HTR-8/SVneo (cell line): ENCODE measurements at places on chromosomes 6 and 20.
A peak's percentile ranks its signal among the peaks of the same experiment; 100 is the strongest.

DNA sequence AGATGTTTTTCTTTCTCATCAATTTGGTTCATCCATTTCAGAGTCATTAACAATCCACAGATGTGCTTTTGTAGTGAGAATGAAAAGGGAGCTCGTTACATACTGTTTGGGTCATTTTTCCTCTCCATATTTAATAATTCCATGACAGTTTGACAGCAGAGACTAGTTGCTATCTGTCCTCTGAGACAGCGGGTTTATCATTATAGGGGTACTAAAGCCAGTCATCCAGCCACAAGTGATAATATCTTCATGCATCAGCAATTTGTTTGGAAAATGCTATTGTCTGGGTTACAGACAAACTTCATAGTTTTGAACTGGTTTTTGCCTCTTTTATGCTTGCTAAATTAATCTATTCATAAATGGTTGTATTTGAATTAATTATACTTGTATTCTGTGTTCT lies 350.6 kb upstream of the FLRT3 start:
- DNase-seq: no peak

- no peak for DNase-seq
Observed at GRCh38 chr6:166237617-166238016, 70.0 kb upstream of the TBXT start.

DNA sequence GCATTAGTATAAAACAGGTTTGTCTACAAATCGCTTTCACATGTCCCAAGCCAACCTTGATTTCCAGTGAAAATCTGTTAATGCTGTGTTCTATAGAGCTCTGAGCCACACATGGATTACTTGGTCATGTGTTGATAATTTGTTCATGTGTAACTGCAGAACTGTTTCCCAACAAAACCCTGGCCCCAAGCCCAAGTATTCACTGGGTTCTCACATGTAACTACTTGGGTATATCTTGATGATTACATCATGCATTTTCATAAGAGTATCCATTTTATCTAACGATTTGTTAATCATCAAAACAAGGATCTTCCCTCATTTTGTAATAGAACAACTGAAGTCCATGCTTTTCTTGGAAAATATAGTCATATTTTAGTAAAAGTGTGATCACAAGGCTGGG lies 657.6 kb downstream of the PRKN start:
- no peak for DNase-seq

GRCh38 chr6:106360410-106360988 lies at the start of gene CRYBG1:
Gene CRYBG1 (plus strand): TSS chr6:106360717. CDS start chr6:106360909, 192 bp downstream.
- peak; percentile 77 for DNase-seq

GRCh38 chr20:47293631-47294030 lies 62.9 kb downstream of the ZMYND8 start:
- no peak for DNase-seq

DNA sequence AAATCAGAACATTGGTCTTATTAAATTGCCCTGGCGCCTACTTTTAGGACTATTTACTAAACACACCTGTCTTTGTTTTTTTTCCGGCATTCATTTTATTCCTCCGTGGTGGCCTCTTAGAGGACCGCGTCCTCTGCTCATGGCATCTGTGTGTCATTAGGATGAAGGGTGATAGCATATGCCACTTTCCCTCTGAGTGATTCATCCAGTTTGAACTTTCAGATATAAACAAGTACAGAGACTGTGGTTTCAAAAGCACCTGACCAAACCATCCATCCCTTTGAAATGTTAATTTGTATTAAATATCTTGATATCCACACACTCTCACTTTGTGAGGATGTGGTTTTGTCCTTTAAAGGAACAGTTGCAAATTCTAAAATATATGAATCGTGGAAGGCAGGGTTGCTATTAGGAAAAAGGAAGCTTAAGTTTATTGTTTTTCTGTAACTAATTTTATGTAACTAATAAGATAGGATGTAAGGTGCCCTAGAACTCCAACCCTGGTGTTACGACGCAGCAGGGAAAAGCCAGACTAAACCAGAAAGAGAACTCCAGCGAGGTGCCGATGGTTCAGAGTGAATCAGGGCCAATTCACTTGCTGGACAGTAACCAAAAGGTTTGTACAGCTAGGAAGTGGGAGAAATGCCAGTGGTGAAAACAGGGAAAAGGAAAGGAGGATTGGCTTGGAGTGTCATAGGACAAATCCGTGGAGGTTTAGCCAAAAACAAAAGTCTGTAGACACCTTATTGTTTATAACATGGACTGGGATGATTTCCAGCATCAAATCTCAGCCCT lies 98.7 kb downstream of the SHLD1 start:
- DNase-seq: no peak

- DNase-seq: no peak
Observed at GRCh38 chr6:160301339-160301738, 42.7 kb upstream of the SLC22A2 start.

GRCh38 chr20:57698116-57698866 lies 11.5 kb downstream of the PMEPA1 start:
- peak; percentile 100 for DNase-seq

DNA sequence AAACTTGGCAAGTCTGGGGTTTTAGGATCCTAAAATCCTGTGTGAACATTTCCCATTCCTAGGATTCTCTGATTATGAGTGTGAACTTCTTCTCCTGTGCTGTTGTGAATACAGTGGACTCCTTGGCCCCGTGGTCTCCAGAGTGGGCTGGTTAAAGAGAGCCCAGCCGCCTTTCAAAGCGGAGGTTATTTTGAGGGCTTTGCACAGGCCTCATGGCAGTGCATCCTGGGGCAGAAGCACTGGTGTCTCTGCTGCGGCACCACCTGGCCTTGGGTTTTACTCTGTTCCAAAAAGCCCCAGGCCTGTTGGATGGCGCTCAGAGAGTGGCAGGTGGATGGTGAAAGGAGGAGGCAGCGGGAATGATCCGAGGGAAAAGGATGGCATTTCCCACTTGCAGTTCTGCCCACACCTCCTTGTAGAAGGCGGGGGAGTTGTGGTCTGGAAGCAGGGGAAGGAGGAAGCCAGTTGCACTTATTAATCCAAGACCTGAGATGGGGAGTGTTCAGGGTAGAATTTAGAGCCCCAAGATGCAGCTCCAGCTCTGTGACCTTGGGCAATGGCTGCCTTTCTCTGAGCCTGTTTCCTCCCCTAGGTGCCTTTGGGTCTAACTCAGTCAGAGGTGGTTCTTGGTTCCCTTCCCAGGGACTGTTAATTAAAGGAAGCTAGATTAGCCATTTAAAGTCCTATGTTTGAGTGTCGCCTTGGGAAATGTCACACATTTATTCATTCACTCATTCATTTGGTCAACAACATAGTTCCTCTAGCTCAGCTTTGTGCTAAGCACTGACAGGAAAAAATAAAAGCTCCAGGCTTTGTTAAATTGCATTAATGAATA lies 22.4 kb downstream of the MMP24 start:
- DNase-seq: no peak

- DNase-seq: peak; percentile 95
Observed at GRCh38 chr6:35297601-35298481, at the start of gene DEF6. Gene DEF6 (plus strand): TSS chr6:35297818. CDS start chr6:35297857, 39 bp downstream.

- no peak for DNase-seq
Observed at GRCh38 chr6:118895859-118896258, 1.9 kb downstream of the ASF1A start.

DNA sequence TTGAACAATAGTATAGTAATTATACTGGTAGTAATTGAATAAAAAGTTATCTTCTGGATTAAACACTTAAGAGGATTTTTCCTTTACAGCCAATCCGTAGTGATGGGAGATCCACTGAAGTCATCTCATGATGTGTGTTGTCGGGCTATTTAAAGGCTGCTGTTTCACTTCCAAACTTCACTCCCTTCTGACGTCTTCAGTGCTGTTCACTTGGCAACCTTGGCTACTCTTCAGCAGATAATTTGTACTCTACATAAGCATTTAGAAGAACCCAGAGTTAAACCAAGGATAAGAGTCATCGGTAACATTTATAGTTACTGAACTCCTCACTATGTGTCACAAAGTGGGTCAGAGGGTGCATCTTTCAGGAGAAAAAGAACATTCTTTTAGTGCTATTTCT lies 179.1 kb upstream of the EYA4 start:
- DNase-seq: no peak

DNA sequence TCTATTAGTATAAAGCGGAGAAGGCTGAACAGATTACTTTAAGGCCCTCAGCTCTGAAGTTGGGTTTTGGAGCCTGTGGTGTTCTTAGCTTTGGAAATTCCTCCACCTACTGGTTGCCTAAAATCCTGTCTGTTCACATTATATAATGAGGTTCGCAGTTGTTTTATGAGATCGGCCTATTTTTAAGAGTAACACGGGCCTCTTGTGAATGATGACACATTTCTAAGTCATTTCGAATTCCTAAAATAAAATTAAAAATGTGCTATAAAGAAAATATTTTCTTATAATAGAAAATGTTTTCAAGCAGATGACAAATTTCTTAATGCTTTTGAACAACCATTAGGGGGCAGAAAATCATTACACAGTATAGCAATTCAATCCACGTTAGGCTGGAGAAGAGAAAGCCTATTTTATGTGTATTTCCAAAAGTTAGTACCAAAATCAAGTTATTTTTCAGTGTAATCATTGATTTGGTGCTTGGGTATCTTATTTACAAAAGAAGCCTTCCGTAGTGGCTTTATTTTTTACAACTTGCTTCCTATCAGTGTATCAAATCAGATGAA lies 15.8 kb upstream of the FAM8A1 start:
- peak; percentile 77 for DNase-seq

- no peak for DNase-seq
Observed at GRCh38 chr6:165186041-165186440, 123.4 kb downstream of the C6orf118 start.

DNA sequence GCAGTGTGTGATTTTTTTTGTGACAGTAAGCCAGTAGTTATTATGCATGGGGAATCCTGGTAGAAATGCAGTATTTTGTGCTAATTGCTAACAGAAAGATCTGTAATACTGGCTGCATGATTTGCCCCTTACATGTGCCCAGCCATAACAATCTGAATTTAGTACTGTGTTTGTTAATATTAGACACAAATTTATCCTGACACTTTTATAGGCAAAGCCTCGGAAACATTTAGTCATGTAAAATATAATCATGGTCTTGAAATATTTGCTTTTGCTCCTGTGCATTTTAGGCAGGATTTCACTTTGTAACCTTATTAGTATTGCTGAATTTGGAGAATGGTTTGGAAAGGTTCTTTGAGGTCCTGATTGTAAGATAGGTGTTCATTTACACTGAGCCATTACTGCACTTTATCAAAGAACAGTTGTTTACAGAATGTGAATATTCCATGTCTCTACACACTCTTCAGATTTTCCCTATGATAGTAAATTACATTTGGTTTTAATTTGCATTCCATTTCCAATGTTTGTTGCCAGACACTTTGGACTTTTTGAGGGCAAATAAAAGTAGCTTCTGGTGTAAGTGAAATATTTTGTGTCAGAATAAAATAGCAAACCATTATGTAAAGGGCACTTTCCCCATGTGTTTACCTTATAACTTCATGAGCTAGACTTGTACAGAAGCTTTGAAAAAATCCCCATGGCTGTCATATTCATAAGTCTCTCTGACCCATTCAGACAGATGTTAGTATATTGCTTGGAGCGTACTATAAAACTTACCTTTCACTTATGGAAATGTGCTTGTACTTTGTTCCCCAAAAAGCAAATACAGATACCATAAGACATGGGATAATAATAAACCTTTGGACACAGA lies 349.9 kb downstream of the ARHGAP18 start:
- DNase-seq: no peak

GRCh38 chr6:46029602-46030001 lies 13.9 kb upstream of the CLIC5 start:
- no peak for DNase-seq

DNA sequence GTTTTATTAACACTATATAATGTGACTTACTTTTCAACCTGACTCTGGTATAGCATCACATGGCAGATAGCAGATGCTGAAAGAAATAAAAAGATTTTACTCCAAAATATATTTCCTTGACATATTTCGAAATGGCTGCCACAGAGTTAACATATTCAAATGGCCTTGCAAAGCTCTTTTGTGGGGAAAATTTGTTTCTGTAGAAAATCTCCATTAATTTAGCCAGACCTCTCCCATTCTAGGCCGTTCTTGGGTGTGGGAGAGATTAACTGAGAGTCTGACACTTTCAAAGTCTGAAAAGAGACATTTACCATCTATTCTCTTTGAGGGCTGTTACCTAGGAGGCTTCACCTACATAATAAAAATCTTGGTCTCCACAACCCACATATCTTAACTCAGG lies 217.2 kb downstream of the OTOR start:
- no peak for DNase-seq

GRCh38 chr6:119523556-119523955 lies 174.0 kb upstream of the MAN1A1 start:
- DNase-seq: no peak

- peak; percentile 86 for DNase-seq
Observed at GRCh38 chr20:19735446-19735845, 22.6 kb upstream of the RIN2 start.

DNA sequence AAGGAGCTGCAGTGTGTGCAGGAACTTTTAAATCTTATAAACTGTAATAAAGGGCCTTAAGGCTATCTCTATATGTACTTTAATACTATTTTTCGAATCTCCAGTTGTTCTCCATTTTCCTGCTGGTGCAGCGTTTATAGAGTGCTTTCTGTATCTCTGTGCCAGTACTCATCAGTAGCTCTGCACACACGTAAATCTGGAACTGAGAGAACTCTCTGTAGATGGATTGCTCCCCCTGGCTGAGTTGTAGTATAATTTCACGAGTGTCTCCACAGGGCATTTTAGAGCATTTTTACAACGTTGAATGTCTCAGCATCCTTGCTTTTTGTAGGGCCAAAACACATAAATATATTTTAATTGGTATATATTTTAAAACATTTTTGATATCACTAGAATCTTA lies 256.5 kb downstream of the TRDN start:
- peak; percentile 5 for DNase-seq

GRCh38 chr6:160775792-160776580 lies 73.9 kb downstream of the PLG start:
- DNase-seq: no peak

DNA sequence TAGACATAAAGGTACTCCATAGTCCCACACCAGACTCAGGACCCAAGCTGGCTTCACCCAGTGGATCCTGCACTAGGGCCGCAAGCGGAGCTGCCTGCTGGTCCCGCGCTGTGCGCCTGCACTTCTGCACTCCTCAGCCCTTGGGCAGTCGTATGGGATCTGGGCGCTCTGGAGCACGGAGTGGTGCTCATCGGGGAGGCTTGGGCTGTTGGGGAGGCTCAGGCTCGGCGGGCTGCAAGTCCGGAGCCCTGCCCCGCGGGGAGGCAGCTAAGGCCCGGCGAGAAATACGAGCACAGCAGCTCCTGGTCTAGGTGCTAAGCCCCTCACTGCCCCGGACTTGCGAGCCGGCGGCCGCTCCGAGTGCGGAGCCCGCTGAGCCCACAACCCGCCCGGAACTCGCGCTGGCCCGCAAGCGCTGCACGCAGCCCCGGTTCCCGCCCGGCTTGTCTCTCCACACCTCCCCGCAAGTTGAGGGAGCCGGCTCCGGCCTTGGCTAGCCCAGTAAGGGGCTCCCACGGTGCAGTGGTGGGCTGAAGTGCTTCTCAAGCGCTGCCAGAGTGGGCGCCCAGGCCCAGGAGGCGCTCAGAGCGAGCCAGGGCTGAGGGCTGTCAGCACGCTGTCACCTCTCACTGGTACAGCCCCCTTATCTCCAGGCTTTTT lies 33.4 kb upstream of the GCNT2 start:
- DNase-seq: no peak

- DNase-seq: peak; percentile 43
Observed at GRCh38 chr6:119129148-119129967, 50.9 kb upstream of the FAM184A start.

GRCh38 chr20:8424010-8424409 lies 291.9 kb downstream of the PLCB1 start:
- no peak for DNase-seq

GRCh38 chr20:60052322-60052721 lies 94.1 kb downstream of the CDH26 start:
- no peak for DNase-seq
